Mammary epithelial cell (primary cell): ENCODE measurements at places on chromosomes 16 and 17.
A peak's percentile ranks its signal among the peaks of the same experiment; 100 is the strongest.

DNA sequence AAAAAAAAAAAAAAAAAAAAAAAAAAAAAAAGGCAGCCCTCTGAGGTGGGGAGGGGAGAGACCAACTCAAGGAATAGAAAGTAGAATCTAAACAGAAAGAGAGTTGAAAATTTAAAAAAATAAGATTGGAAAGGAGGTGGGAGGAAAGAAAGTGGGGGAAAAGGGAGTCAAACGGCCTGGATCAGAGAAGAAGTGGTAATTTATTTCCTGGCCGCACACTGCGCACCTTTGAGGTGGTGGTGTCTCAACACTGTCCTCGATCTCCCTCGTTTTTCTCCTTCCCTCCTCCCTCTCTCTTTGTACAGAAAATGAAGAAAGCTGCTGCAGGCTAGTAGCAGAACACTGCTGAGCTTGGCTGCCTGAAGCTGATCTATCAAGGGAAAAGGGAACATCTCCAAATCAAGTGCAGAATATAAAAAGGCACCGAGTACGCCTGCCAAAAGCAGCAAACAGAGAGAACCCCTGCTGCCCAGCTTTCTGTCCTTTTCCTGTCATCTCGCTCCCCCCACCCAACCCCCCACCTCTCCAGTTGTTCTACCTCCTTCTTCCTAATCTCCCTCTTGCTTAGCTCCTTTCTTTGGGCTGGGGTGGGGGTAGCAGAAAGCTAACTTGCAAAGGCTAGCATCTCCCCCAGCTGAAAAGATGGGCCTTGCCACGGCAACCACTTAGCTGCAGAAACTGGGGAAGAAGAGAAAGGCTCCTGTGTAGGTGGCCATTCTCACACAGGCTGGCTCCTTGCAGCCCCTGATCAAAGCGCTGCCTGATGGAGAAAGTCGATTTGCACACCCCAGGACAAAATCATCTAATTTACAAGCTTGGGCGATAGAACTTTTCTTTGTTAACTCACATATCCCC is 22.5 kb downstream of the AXIN2 start:
- no peak for DNase-seq

DNA sequence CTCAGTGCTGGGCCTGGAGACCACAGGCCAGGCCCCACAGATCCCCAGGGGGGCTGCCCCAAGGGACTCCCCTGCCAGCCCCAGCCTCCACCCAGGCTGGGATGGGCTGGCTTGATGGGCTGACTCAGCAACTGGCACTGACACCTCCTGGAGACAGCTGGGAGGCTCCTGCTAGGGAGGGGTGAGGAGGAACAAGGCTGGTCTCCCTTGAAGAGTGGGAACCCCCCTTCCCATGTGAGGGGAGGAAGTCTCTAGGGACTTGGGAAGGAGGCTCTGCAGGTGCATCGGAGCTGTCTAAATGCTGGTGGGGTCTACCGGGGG is 10.4 kb downstream of the NHERF1 start:
- DNase-seq, result peak; percentile 35

- no peak for DNase-seq
These were observed 22.2 kb downstream of the ASPSCR1 start for GRCh38 chr17:81999587-81999975.

DNA sequence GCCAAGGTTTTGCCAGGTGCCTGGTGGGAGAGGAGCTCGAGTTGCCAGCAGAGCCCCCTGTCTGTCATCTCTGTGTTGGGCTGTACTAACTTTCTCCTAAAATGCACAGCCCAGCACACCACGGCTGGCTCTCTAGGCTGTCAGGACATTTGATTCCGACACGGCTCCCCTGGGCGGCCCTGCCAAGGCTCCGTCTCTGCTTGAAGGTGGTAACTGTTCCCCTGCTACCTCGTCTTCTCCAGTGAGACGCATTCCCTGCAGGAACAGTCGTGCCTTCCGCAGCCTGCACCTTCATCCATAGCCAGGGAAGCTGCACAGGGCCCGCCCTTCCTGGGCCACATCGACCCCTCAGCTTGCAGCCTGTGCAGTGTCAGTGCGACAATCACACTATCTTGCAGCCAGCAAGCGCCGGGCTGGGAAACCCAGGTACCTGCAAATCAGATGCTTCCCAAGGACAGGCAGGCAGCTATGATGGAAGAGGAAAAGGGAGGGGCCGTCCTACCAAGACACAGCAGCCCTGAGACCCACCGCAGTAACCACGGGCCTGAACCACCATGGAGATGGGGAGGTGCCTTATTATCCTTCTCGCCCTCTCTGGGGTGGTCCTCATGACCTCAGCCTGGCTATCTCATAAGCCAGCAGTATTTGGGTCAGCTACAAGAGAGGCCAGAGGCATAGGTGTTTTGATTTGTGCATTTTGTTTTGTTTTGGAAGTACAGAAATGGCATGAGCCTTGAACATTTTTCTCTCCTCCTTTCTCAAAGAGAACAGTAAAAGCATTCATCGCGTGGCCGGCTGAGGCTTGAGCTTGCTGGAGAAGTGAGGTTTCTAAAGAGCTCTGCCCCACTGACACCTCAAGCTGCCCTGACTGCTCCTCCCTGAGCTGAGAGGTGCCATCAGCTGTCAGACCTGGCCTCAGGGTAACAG is 361.7 kb upstream of the TNRC6C start:
- DNase-seq, result no peak

GRCh38 chr16:12010388-12011251 is 34.1 kb downstream of the SNX29 start:
- no peak for DNase-seq

DNA sequence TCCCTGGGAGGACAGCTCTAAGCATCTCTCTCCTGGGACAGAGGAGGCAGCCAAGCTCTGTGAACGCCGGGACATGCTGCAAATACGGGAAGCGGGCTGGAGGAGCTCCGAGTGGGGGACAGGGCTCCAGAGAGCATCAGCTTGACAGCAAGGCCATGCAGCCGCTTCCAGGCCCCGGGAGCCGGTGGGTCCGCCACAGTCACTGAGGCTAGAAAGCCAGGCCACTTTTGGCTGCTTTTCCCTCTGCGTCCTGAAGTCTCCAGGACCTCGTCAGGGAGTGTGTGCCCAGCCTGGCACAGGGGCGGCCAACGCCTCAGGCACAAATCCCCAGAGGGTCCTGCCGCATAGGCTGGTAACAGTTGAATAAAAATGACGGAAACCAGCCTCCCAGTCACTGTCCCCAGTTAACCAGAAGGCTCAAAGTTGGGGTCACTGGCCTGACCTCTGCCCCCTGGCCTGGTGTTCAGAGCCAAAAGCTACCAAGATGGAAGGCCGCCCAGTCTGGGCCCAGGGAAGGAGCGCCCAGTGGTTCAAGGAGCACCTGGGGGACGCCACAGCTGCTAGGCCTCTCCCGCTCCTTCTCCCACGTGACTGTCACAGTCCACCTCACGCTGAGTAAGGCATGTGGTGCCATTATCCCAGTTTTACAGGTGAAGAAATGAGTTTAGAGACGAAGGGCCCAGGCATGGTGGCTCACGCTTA is 3.2 kb upstream of the TRIM65 start:
- DNase-seq, result no peak

- DNase-seq, result peak; percentile 57
These were observed 2.3 kb upstream of the TPPP3 start for GRCh38 chr16:67395458-67396158.

- no peak for DNase-seq
These were observed 135.1 kb upstream of the NOL11 start for GRCh38 chr17:67582673-67583081.

DNA sequence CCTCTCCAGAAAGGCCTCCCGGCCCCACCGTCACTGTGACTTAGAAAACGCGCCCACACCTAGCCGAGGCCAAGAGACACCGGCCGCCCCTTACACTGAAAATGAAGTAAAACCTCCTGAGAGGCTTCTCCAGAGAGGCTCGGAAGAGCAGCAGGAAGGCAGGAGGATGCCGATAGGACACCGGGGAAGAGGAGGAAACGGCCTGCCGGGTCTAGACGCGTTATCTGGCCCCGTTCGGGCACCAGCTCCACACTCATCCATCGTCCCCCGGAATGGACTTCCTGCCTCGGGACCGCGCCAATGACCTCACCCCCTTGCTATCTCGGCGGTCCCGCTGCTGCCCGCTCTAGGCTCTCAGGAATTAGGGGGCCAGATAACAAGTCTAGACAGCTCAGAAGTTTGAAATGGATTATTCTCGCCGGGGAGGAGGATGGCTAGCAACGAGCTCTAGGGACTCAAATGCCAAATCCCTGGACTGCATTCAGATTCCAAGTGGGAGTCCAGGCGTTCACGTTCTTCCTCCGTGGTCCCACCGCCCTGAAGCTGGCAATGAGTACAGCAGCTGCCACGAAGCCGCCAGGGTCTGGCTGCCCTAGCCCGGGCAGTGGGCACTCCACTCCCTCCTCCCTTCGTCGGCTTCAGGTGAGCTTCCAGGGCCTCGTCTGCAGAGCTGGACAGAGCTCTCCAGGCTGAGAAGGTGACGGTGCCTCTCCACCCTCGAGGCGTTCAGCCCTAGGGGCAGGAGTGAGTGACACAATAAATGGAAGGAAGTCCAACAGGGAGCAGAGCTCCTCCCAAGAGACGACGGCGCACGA is 350.9 kb downstream of the FOXL1 start:
- peak; percentile 54 for DNase-seq

- DNase-seq, result peak; percentile 23
These were observed 91.4 kb downstream of the SYCE1L start for GRCh38 chr16:77290451-77291115.

DNA sequence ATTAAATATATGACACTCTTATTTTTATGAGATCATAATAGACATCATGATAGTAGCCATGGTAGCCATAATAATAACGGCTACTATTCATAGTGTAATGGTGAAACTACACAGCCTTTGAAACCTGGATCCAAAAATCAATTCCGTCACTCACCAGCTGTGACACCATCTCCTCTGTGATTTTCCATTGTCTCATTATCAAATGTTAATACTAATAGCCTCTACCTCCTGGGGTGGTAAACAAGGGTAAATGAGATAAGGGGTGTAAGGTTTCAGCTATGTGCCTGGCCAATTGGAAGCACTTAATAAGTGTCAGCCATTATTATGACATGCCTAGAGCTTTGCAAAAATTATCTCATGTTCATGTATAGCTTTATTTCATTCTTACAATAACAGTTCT is 88.6 kb downstream of the CACNG3 start:
- no peak for DNase-seq

GRCh38 chr16:57999971-58000705 is at the start of gene ZNF319:
Gene ZNF319 (minus strand): TSS chr16:58000672. CDS start chr16:57998265, 2,407 bp downstream.
- DNase-seq, result peak; percentile 8

DNA sequence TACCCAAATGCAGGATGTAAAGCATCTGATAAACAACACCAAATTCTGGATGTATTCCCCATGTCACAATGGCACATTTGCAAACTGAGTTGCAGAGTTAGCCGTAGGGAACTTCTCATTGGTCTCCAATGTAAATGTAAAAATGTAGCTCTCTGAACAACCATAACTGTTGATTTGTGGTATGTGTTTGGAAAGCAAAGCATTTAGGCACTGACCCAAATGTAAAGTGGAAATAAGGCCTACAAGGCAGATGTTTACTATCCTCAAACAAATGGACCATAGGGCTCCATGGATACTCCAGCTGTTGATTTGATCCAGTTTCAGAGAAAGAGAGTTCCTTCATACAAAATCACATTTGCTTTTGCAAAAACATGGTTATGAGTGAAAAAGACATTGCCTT is 223.0 kb upstream of the ELAC2 start:
- DNase-seq, result no peak

- no peak for DNase-seq
These were observed 25.6 kb downstream of the PIK3R6 start for GRCh38 chr17:8841844-8842243.

DNA sequence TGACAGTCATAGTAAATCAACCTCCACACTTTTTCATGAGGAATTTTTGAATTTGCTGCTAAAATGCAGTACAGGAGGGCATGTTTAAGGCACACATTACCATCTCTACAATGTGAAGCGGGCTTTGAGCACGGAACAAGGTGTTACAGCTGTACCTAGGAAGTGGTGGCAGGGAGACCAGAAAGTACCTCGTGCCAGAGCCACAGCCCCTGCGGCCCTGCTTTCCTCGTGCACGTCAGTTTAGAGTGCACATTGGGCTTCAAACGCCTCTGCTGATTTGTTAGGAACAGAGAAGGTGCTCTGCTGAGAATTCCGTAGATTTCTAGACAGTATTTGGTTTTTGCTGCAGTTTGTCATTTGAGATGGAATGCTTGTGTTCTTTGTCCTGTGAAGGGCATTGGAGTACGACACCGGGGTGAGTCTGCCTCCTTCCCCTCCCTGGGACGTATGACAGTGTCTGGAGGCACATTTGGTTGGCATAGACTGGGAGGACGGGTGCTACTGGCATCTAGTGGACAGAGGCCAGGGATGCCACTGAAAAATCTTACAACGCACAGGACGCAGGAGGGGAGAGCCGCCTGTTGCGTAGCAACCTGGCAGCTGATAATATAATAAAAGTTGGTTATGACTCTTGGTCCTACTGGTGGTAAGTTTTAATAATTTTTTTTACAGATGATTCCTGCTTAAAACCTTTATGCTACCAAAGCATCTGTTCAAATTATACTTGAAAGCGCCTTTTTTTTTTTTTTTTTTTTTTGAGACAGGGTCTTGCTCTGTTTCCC is 9.1 kb downstream of the FOXK2 start:
- peak; percentile 87 for DNase-seq
